ENCODE measurements at places on chromosomes 7 and 10.
A peak's percentile ranks its signal among the peaks of the same experiment; 100 is the strongest.

- DNase-seq: no peak
Observed at GRCh38 chr7:148014541-148014940, 576.0 kb upstream of the C7orf33 start.

GRCh38 chr7:96832092-96832662 lies 122.5 kb upstream of the SEM1 start:
- DNase-seq: no peak

GRCh38 chr10:124539935-124540641 lies 78.5 kb downstream of the LHPP start:
- peak; percentile 49 for DNase-seq

GRCh38 chr10:70751356-70751755 lies 33.8 kb downstream of the TBATA start:
- DNase-seq: no peak

GRCh38 chr10:29949411-29950011 lies 109.9 kb downstream of the JCAD start:
- DNase-seq: peak; percentile 62

Data from T-helper 2 cell (primary cell).